ENCODE measurements at places on chromosomes 16 and 17.

- no peak for DNase-seq
Observed at GRCh38 chr16:12329246-12329995, 352.9 kb downstream of the SNX29 start.

DNA sequence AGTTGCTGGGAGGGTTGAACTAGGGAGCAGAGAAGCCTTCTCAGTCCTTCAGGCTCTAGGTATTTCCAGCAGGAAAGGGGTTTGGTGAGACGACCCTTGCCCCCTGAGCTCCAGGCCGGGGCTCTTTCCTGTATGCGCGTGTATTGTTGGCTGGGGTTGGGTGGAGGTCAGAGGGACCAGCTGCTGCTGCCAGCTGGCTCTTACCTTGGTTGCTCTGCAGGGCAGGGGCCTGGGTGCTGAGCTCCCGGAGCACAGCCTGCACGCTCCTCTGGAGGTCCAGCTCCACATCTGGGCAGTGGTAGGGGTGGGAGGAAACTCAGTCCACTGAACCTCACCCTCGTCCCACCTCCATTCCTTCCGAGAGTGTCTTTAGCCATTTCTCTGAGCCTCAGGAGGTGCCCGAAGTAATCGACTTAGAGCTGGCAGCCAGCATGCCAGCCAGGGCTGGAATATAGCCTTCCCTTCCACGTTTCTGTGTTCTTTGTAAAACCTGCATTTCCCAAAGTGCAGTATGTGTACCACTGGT lies 28.0 kb downstream of the PIK3R6 start:
- no peak for DNase-seq

DNA sequence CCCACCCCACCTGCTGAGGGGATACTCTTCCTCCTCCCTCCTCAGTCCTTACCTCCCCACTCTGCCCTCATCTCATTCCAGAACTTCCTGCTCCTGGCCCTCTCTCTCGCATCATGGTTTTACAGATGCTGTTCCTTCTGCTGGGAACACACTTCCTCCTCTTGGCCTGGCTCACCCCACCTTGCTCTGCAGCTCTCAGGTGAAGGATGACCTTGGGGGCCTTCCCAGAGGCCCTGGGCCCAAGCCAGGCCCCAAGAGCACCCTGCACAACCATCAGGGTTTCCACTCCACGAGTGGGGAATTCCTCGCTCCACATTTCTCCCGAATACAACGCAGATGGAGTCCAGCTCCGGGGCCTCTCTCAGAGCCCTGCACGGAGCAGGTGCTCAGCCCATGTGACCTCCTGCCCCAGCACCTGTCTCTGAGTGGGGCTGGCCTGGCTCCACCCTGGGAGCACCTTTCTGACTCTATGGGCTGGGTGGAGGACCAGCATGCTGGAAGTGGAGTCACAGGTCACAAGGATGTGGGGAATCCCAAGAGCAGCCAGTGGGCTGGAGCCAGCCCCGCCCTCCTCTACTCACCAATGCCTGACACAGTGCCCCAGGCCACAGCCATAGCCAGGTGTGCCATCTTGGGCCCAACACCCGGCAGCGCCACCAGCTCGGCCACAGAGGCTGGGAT lies 4.5 kb downstream of the NTHL1 start:
- DNase-seq: no peak

DNA sequence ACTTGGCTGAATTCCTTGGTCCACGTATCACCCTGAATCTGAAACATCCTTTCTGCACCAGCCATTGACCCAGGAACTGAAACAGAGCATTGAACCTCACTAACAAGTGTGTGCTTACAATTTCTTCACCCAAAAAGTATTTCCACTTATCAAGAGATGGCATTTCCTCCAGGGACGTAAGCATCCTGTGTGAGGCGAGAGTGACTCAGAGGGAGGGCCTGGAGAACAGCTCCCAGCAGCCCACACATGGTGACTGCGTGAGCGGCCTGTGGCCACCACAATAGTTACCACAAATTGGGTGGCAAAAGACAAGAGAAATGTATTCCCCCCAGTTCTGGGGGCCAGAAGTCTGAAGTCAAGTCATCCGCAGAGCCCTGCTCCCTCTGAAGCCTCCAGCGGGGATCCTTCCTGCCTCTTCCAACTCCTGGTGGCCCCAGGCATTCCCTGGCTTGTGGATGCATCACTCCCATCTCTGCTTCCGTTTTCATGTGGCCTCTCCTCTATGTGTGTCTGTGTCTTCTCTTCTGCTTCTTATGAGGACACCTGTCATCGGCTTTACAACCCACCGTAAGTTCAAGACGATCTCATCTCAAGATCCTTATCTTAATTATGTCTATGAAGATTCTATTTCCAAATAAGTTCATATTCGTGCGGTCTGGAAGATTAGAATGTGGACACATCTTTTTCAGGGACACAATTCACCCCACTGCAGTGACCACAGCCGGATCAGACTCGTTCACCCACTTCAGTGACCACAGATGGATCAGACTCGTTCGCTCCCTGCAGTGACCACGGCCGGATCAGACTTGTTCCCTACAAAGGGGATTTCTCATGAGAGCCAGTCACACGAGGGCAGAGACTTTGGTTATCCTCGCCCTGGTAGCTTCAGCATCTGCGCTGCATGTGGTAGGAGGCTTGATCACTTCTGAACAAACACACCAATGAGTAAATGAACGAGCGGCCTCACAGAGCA lies 122.6 kb upstream of the FOXF1 start:
- DNase-seq: peak; percentile 95

DNA sequence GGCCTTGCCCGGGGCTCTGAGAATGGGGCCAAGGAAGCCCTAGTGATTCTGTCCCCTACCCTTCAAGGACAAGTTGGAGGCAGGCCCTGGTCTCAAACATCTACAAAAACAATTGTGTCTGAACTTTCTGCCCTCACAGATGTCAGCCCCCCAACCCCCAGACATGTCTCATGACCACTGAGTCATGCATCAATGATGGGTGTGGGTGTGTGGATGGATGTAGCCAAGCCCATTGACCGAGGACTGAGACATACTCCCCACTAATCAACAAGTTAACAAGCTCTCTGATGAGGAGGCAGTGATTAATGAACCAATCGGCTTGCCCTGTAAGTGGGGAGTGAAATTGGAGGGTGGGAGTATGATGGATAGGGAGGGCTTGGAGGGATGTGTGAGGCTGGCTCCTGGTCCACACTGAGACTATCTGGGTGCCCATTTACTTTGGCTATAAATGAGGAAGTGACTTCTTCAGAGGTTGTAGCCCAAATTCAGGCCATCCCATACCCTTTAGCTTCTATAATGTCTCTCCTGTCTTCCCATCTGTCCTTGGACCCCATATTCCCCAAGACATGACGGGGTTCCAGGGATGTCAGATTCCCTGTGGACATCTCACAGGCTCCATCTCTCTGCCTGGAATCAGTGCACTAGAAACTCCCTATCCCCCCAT lies 97.1 kb upstream of the TMEM97 start:
- DNase-seq: no peak

DNA sequence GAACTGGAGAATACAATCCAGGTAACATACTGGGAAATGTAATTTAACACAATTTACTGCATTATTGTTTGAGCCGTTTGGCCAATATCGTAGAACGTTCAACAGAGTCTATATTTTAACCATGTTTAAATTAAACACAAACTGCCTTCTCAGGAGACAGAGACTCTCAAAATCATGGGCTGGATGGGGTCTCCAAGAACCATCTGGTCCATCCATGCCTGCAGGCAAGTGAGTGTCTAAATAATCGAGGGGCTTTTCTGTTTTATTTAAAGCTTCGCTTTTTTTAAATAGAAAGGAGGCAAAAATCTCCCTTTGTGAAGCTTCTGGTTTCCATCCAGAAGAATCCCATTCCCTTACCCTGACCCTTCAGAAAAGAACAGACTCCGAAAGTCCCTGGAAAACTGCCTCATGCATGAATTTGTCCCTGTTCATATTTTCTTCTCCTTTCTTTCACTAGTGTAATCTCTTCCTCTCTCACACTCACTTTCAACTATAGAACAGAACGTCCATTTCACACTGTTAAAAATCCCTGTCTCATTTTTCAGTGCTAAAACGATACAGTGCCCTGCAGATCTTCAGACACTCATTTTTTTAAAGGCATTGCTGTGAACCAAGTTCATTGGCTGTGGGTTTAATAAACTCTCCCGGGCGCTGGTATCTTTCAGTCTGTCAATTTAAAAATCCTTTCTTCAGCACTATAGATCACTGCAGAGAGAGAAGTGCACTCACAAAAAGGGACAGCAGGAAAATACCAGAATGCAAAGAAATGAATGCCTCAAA lies 111.4 kb upstream of the TOM1L1 start:
- no peak for DNase-seq

DNA sequence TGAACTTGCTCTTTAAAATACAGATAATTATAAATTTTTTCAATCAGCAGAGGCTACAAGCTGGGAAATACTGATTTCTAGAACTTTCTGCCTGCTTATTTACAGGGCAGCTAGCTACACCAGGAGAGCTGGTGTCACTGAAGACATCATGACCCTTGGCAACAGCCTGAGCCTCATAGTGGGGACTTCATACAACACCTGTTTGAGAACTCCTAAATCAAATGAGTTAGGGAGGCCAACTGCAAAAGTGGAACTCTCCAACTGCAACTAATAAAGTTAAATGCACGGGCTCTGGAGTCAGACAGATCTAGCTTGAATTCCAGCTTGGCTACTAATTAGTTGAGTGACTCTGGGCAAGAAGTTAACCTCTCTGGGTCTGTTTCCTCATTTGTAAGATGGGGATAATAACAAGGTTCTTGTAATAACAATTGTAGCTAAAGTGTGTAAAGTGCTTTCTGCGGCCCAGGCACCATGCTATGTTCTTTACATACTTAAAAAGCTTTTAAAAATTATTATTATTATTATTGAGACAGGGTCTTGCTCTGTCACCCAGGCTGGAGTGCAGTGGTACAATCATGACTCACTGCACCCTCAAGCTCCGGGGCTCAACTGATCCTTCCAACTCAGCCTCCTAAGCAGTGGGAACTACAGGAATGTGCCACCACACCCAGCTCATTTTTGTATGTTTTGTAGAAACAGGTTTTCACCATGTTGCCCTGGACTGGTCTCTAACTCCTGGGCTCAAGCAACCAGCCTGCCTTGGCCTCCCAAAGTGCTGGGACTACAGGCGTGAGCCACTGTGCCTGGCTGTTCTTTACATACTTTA lies 33.4 kb downstream of the VAC14 start:
- DNase-seq: peak; percentile 29

All from fibroblast of upper back skin (primary cell).